ENCODE measurements at places on chromosomes 11 and 22. TPM values are rescaled to one million over a fixed set of nuclear protein-coding genes. Genes with fewer than 3 reads are reported as not detected.

MRPL11 gene
- total RNA-seq, result 27.6 TPM

RAB38 gene
- total RNA-seq, result 3.9 TPM

MS4A12 gene
- not detected for total RNA-seq

AKIP1 gene
- 25.3 TPM for total RNA-seq

MAP4K2 gene
- 11.5 TPM for total RNA-seq

PLET1 gene
- not detected for total RNA-seq

FZD4 gene
- total RNA-seq, result 50.8 TPM

MPPED1 gene
- not detected for total RNA-seq

SCN3B gene
- 1.3 TPM for total RNA-seq

POU2AF1 gene
- total RNA-seq, result 0.45 TPM

SCT gene
- not detected for total RNA-seq

OR5B17 gene
- total RNA-seq, result not detected

CSNK2A3 gene
- total RNA-seq, result 6.0 TPM

P2RY2 gene
- 3.9 TPM for total RNA-seq

EFEMP2 gene
- 185 TPM for total RNA-seq

RBM14 gene
- 66.7 TPM for total RNA-seq

SF3A1 gene
- total RNA-seq, result 116 TPM

OR6T1 gene
- not detected for total RNA-seq

OR56A1 gene
- total RNA-seq, result not detected

EHF gene
- total RNA-seq, result not detected

BACE1 gene
- 36.3 TPM for total RNA-seq

INS gene
- 1.9 TPM for total RNA-seq

ROM1 gene
- total RNA-seq, result 15.6 TPM

OR52E8 gene
- total RNA-seq, result not detected

GPR83 gene
- total RNA-seq, result 0.15 TPM

CNTN5 gene
- 2.9 TPM for total RNA-seq

SCGB1D2 gene
- not detected for total RNA-seq

LMO1 gene
- total RNA-seq, result not detected

BTG4 gene
- total RNA-seq, result not detected

ZBED4 gene
- 8.6 TPM for total RNA-seq

CATSPER1 gene
- total RNA-seq, result 1.0 TPM

OR4D5 gene
- not detected for total RNA-seq

PPP1R14B gene
- total RNA-seq, result 110 TPM

ADAMTS15 gene
- total RNA-seq, result 8.0 TPM

LGR4 gene
- total RNA-seq, result 23.6 TPM

CD6 gene
- 2.2 TPM for total RNA-seq

TSSC4 gene
- total RNA-seq, result 44.3 TPM

IRAG1 gene
- total RNA-seq, result 189 TPM

FAM180B gene
- total RNA-seq, result 4.8 TPM

NXPE4 gene
- 0.33 TPM for total RNA-seq
